ENCODE measurements at places on chromosomes 3 and 15. TPM values are rescaled to one million over a fixed set of nuclear protein-coding genes. Genes with fewer than 3 reads are reported as not detected.

- H3K27ac ChIP-seq = no peak overlapping the region
- no peaks in the 10 kb centered on the region for H3K36me3 ChIP-seq
Measured at GRCh38 chr3:58693940-58694850, 27.6 kb upstream of the FAM3D start.

ALPK3 gene
- 21.0 TPM for total RNA-seq

DNA sequence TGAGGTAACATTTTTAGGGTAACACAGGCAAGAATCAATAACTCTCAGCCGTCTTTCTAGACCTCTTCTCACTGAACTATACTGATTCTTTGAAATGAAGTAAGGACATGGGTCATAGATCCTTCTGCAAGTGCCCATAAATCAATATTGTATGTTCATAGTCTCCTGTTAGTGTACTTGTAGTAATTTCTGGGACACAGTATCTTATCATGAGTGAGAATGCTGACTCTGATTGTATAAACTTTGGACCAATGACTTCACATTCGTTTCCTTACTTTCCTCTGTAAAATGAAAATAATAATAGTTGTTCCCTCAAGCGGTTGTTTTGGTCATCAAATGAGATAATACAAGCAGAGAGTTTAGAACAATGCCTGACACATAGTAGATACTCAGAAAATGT lies 777.1 kb upstream of the GOLIM4 start:
- DNase-seq = no peak
- no peaks in the 10 kb centered on the region for H3K27me3 ChIP-seq
- H3K4me3 ChIP-seq = no peak overlapping the region
- no peaks in the 10 kb centered on the region for H3K4me1 ChIP-seq
- H3K36me3 ChIP-seq = no peaks in the 10 kb centered on the region

ISG20 gene
- total RNA-seq = 34.9 TPM

ACTL6A gene
- total RNA-seq = 33.2 TPM

- peaks cover 53% of the 10 kb centered on the region for H3K36me3 ChIP-seq
- no peak overlapping the region for H3K27ac ChIP-seq
- peaks cover 33% of the 10 kb centered on the region for H3K4me1 ChIP-seq
- no peaks in the 10 kb centered on the region for H3K27me3 ChIP-seq
Measured at GRCh38 chr3:58119186-58119585, 91.6 kb downstream of the DNASE1L3 start.

TLE3 gene
- total RNA-seq = 58.8 TPM

FRMD5 gene
- total RNA-seq = 1.2 TPM
